Breast epithelium (tissue), 4 donors: ENCODE measurements at places on chromosomes 12 and 14. TPM values are rescaled to one million over a fixed set of nuclear protein-coding genes. Genes with fewer than 3 reads are reported as not detected.

DNA sequence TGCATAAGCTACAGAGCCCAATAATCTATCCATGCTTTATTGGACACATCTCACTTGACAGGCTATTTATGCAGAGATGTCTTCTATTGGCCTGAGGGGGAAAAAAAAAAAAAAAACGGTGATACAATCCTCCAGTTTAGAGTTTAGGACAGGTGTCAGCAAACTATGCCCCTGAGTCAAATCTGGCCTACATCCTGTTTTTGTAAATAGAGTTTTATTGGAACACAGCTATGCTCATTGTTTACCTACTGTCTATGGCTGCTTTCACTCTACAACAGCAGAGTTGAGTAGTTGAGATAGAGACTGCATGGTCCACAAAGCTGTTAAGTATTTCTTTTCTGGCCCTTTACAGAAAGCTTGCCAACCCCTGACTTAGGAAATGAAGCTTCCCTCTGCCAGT lies 403.1 kb downstream of the C12orf75 start:
- H3K4me3 ChIP-seq, result no peak overlapping the region
- no peak overlapping the region for H3K27ac ChIP-seq
- no peaks in the 10 kb centered on the region for H3K36me3 ChIP-seq
- H3K4me1 ChIP-seq, result no peaks in the 10 kb centered on the region

Gene CPNE6
- total RNA-seq, result not detected

DNA sequence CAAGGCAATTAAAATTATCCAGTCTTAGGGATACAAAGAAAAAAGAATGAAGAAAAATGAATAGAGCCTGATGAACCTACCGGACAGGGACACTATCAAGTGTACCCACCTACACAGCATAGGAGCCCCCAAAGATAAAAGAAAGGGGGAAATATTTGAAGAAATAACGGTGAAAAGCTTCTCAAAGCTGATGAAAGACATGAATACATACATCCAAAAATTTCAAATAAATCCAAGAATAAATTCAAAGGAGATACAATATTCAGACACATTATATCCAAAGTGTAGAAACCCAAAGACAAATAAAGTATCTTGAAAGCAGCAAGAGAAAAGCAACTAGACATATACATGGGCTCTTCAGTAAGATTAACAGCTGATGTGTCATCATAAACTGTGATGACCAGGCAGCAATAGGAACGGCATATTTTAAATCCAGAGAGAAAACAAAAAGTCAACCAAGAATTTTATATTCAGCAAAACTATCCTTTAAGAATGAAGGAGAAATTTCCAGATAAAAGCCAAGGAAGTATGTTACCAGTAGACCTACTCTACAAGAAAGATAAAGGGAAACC lies 56.0 kb downstream of the CDK17 start:
- H3K4me3 ChIP-seq, result no peak overlapping the region
- no peaks in the 10 kb centered on the region for H3K36me3 ChIP-seq
- H3K27me3 ChIP-seq, result no peaks in the 10 kb centered on the region
- no peaks in the 10 kb centered on the region for H3K4me1 ChIP-seq
- no peak overlapping the region for H3K27ac ChIP-seq
- no peak for DNase-seq

Gene C3AR1
- 6.6 TPM for total RNA-seq

DNA sequence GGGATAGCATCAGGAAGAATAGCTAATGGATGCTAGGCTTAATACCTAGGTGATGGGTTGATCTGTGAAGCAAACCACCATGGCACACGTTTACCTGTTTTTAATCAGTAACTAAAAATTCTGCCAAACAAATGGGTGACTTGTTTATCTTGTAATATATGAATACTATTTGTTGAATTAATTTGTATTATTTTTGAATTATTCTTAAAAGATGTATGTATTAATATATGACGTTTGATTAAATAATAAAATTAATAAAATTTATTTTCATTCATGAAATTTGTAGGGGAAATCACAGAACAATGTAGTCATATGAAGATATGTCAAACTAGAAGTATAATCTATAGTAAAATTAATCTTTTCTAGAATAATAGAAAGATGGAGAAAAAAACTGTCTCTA lies 32.3 kb upstream of the OR10A7 start:
- DNase-seq, result no peak
- H3K36me3 ChIP-seq, result no peaks in the 10 kb centered on the region
- H3K4me1 ChIP-seq, result no peaks in the 10 kb centered on the region
- no peak overlapping the region for H3K4me3 ChIP-seq
- no peaks in the 10 kb centered on the region for H3K27me3 ChIP-seq

GRCh38 chr14:100076133-100076532 lies 10.9 kb downstream of the EVL start:
- H3K4me3 ChIP-seq, result no peak overlapping the region
- peak overlapping the region; percentile 80 for H3K27ac ChIP-seq
- H3K27me3 ChIP-seq, result no peaks in the 10 kb centered on the region
- no peak for DNase-seq

DNA sequence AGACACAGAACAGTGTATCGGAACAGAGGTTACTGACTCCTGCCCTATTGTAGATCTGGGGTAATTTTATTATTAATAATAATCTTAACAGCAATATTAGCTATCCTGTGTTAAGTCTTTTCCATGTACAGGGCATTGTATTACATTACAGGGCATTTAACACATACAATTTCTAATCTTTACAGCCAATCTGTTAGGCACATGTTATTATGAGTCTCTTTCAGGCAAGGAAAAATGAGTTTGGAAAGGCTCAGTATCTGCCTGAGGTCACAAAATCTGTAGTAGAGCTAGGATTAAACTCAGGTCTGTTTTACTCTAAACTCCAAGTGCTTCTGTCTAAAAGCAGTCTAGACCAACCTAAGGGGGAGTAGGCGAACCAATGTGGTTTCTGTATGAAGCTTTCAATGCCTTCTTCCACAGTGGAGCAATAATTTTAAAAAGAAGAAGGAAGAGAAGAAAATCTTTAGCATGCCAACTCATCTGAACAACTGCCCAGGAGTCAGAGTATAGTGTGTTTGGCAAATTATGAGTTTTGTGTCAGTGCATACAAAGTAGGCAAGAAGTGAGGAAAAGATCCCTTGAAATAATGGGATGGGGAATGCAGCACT lies 192.6 kb downstream of the CHST11 start:
- H3K27ac ChIP-seq, result no peak overlapping the region
- H3K4me3 ChIP-seq, result no peak overlapping the region
- H3K27me3 ChIP-seq, result no peaks in the 10 kb centered on the region
- H3K4me1 ChIP-seq, result no peaks in the 10 kb centered on the region
- H3K36me3 ChIP-seq, result no peaks in the 10 kb centered on the region

DNA sequence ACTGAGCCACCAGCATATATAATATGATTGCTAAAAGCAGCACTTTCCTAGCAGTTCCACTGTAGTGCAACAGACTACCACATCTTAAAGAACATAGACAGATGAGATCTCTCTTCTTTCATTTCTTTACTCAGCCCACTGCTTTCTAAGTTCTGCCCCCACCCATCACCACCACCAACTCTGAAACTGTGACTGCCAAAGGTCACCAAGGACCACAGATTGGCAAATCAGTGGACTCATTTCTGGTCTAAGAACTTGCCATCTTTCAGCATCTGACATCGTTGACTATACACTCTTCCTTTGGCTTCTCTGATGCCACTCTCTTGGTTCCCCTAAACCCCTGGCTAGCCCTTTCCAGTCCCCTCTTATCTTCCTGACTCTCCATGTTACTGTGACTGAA lies 38.4 kb downstream of the IFNG start:
- no peaks in the 10 kb centered on the region for H3K27me3 ChIP-seq
- H3K4me1 ChIP-seq, result no peaks in the 10 kb centered on the region
- H3K27ac ChIP-seq, result no peak overlapping the region
- DNase-seq, result no peak
- no peaks in the 10 kb centered on the region for H3K36me3 ChIP-seq
- H3K4me3 ChIP-seq, result no peak overlapping the region
